ENCODE measurements at places on chromosomes 3 and 15. TPM values are rescaled to one million over a fixed set of nuclear protein-coding genes. Genes with fewer than 3 reads are reported as not detected.

DNA sequence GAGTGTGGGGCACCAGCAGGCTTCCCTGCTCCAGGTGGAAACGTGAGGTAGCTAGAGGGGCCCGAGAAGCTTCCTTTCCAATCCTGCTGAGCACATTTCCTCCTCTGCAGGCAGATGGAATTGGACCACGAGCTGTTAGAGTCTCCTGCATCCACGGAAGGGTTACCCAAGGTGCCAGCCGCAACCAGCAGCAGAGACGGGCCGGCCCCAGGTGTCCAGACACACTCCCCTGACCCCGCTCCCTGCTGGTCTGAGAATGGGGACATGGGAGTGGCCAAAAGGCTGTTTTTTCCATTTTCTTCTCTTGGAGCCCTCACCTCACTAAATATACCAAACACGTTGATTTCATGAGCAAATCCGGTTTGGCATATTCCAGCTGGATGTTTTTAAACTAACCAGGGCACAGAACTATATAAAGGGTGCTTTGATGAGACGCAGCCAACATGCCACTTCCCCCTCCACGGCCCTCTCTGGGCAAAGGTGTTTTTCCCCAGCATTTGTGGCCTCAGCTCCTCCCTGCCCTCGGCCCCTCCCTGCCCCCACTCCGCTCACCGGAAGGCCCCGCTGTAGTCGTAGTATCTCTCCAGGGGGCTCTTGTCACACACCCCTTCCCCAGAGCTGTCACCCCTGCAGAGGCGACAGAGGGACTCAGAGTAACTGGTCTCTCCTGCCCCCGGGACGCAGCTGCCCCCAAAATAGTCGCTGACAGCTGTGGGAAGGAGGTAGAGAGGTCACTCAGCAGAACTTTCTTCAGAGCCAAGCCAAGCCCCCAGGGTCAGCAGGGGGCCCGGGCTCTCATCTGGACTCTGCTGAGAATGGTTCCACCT is 7.0 kb downstream of the MELTF start:
- no peak for DNase-seq

GRCh38 chr15:60840306-60840702 is 361.4 kb upstream of the ICE2 start:
- DNase-seq, result no peak

The ASTE1 gene
- total RNA-seq, result 5.1 TPM

DNA sequence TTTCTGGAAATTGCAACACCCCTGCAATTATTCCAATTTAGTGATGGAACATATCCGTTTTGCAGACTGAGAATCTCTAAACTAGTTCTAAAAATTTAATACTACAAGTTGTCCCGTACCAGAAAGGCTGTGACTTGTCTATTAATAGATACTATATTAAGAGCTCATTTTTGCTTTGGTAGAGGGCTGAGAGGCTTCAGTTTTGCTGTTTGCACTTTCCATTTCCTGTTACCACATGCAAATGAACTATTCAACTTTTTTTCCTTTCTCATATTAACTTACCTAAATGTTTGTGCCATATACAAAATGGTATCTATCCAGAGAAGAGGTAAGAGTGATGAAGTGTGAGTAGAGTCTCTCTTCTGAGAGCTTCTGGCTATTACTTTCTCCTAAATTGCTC is 101.5 kb upstream of the CRBN start:
- no peak for DNase-seq

- no peak for DNase-seq
Measured at GRCh38 chr15:29480949-29481348, 211.3 kb upstream of the NSMCE3 start.

DNA sequence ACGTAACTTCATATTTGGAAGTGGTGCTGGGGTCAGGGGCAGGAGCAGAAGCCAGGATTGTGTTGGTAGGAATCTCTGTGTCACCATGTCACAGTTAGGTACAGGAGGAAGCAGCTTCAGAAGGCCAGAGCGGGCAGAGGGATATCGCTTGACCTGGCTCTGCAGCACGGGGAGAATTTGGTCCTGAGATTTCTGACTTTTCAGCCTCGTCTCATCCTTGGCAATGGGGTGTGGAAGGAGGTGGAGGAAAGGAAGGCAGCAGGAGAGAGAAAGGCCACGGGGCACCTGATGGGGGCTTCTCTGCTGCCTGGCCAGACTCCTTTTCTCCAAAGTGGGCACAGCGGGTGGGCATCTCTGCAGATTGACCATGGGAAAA is 564 bp downstream of the IL16 start:
- DNase-seq, result no peak

GRCh38 chr3:182816181-182816580 is 22.9 kb downstream of the ATP11B start:
- no peak for DNase-seq

DNA sequence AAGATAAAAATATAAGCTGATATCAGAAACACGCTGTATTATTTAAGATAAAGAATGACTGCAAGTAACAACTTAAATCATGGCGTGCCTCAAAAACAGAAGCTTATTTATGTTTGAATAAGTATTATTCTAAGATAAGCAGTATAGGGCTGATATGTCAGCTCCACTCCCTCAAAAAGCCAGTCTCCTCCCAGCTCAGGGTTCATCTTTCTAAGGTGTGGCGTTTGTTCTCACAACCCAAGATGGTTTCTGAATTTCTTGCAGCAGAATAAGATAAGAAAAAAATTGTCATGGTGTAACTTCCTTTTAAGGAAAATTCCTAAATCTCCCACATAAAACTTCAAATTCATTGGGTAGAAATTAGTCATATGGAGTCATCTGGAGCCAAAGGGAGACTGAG is 166.1 kb upstream of the POU1F1 start:
- DNase-seq, result no peak

The USP50 gene
- total RNA-seq, result 0.29 TPM

DNA sequence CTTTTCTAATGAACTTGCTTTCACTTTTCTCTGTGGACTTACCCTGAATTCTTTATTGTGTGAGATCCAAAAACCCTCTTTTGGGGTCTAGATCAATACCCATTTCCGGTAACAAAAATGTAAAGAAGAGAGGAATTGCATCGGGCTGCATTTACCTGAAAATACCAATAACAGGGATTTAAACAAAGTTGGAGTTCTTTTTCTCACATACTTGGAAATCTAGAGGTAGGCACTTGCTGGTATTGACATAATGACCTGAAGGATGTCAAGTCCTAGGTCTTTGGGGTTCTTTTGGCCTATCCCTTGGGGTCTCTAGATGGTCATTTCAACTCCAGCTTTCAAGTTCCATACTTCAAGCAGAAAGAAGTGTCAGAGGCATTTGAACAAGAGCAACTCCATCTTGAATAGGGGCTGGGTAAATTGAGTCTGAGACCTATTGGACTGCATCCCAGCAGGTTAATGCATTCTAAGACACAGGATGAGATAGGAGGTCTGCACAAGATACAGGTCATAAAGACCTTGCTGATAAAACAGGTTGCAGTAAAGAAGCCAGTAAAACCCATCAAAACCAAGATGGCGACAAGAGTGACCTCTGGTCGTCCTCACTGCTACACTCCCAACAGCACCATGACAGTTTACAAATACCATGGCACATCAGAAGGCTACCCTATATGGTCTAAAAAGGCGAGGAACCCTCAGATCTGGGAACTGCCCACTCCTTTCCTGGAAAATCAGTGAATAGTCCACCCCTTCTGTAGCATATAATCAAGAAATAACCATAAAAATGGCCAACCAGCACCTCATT is 50.8 kb upstream of the ZNF280D start:
- no peak for DNase-seq

The NAA50 gene
- total RNA-seq, result 161 TPM

GRCh38 chr3:181635141-181635540 is 76.6 kb upstream of the SOX2 start:
- peak; percentile 45 for DNase-seq

DNA sequence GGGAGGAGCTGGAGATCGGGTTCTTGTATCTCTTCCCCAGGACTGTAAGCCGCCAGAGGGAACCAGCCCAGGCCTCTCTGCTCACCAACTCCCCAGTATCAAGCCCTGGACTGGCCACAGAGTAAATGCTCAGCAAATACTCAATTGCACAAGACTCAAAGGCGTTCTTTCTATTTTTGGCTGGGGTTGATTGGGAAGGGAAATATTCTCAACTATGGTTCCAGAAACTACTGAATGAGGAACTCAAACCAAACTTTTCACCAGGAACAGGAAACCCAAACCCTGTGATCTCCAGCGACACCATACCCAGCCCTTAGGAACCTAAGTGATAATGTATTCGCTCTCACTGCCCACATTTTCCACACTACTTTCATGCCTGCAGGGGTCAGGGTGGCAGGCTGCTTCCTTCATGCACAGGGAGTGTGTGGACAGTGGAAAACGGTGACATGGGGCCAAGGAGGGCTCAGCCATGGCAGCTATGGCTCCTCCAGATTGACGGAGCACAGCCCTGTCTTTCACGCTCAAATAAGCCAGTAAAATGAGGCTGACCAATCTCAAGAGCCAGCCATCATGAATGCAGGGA is 124.7 kb upstream of the RAD18 start:
- no peak for DNase-seq

The AADAC gene
- not detected for total RNA-seq

The MCF2L2 gene
- 0.87 TPM for total RNA-seq
